ENCODE measurements at places on chromosomes 7 and 10. TPM values are rescaled to one million over a fixed set of nuclear protein-coding genes. Genes with fewer than 3 reads are reported as not detected.
A peak's percentile ranks its signal among the peaks of the same experiment; 100 is the strongest.

SFTPA2 gene
- total RNA-seq: not detected

SLC29A4 gene
- 4.4 TPM for total RNA-seq

IDI2 gene
- total RNA-seq: not detected

GALNT17 gene
- 0.03 TPM for total RNA-seq

JAKMIP3 gene
- 0.99 TPM for total RNA-seq

OPN1SW gene
- not detected for total RNA-seq

SPAM1 gene
- not detected for total RNA-seq

RAMP3 gene
- not detected for total RNA-seq

GRCh38 chr7:151423936-151424335 is 14.1 kb upstream of the WDR86 start:
- DNase-seq: no peak

- no peak for DNase-seq
Measured at GRCh38 chr7:3239291-3239691, 61.8 kb upstream of the SDK1 start.

DNA sequence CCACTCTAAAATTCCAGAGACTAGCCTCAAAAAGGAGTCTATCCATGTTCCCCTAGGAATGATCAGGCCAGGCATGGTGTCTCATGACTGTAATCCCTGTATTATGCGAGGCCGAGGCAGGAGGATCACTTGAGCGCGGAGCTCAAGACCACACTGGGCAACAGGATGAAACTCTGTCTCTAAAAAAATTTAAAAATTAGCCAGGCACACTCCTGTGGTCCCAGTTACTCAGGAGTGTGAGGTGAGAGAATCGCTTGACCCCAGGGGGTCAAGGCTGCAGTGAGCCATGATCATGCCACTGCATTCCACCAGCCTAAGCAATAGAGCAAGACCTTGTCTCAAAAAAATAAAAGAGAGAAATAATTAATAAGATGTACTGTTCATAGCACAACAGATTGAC is 256.8 kb downstream of the KCND2 start:
- DNase-seq: no peak

- peak; percentile 12 for DNase-seq
Measured at GRCh38 chr7:47493976-47494911, 87.7 kb downstream of the TNS3 start.

DNA sequence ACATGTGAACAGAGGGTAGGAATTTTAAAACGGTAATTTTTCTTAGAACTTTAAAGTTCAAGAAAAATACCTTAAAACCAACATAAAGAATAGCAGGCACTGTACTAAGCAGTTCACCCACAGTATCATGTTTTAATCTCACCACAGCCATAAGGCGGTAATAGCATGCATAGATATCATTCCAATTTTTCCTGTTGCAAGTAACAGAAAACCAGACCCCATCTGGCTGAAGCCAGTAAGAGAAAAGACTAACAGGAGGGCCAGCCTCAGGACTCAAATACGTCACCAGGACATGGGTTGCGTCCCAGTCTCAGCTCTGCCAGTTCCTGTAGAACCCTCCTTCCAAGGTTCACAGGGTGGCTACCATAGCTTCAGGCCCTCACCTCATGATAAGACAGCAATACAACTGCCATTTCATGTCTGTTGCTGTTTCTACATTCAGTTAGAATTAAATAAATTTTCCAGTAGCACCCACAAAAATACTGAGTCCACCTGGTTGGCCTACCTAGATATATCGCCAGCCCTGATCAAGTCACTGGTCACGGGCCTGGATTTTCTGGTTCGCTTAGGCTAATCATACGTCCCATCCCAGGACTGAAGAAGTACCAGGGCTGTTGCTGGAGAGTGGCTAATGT is 2.0 kb upstream of the RNF32 start:
- no peak for DNase-seq

GRCh38 chr7:51456431-51457060 is 139.9 kb upstream of the COBL start:
- no peak for DNase-seq

DNA sequence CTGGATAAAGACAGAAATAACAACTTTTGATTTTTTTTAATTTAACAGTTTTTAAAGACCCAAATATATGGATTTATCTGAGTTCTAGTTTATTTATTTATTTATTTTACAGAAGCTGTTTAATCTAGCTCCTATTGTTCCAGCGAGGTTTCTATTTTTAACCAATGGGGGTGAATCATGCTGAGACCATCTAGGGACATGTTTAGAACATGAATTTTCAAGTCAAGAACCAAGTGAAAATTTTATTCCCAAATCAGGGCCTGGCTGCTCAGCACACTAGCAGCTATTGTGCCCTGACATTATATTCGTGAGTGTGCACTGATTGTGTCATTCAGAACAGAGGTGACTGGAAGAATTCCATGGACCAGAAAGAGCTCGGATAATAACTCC is 24.6 kb upstream of the MPP7 start:
- no peak for DNase-seq

DNA sequence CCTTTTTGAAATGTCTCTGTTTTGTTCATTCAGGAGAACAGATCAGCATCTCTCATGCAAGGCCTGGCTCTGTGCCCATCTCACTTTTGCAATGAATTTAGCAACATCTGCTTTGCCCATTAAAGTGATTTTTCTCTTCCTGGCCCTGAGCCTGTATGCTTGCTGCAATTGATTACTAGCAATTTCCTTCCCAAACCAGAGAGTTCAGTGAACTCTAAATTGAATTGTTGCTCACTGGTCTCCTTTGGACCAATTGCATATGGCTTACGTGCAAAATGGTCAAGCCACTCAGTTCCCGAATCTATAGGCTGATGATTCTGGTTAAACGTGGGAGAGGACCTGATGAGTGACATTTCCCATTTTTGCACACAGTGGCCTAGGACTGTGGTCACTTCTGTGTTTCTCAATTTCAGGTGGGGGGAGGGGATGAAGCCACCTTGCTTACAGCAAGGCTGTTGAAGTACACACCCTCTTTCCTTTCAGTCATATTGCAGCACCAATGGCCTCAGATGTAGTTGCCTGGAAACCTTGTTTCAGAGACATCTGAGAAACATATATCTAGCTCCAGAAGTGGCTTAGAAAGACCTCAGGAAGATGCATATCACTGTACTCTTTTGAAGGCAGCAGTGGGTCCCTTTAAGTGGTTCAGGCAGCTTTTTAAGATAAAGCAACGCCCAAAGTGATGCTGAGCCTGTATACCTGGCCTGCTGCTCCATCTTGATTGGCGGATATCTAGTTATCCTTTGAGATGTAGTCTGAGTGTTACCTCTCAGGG is 201.4 kb downstream of the PTEN start:
- peak; percentile 20 for DNase-seq

GRCh38 chr7:122791959-122792545 is 89.3 kb upstream of the RNF148 start:
- no peak for DNase-seq

GRCh38 chr7:120181499-120181898 is 91.5 kb upstream of the KCND2 start:
- no peak for DNase-seq

- DNase-seq: no peak
Measured at GRCh38 chr10:7512487-7512886, 101.7 kb upstream of the SFMBT2 start.

DNA sequence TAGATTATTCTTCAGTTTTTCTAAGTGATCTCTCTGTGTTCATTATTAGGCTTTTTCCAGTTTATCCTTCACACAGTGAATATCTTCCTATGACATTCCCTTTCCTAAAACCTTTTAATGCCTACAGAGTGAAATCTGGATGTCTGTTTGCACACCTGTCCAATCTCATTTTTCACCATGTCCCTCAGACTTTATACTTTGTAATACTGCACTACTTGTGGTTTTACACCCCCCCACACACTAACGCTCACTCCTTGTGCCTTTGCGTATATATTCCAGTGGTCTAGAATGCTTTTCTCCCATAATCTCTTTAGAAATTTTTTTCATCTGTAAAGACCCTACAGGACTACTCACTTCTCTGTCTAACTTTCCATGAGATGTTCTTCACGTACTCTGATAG is 98.2 kb downstream of the EXOC6 start:
- no peak for DNase-seq

DNA sequence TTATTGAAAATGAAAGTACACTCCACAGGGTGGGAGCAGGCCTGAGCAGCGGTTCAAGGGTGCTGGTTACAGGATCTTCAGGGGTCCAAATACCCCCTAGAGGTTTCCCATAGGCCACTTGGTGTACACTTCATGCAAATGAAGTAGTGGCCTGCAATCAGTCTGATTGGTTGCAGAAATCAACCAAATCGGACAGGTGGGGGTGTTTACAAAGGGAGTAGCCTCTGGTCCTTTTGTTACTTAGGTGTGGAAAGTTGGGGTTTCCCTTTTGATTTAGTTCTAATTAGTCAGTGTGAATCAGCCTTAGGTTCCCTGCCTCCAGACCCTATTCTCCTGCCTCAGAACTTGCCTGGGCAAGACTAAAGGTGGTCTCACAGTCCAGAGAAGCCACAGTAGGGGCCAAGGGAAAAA is 49.6 kb downstream of the SYPL1 start:
- DNase-seq: no peak

DNA sequence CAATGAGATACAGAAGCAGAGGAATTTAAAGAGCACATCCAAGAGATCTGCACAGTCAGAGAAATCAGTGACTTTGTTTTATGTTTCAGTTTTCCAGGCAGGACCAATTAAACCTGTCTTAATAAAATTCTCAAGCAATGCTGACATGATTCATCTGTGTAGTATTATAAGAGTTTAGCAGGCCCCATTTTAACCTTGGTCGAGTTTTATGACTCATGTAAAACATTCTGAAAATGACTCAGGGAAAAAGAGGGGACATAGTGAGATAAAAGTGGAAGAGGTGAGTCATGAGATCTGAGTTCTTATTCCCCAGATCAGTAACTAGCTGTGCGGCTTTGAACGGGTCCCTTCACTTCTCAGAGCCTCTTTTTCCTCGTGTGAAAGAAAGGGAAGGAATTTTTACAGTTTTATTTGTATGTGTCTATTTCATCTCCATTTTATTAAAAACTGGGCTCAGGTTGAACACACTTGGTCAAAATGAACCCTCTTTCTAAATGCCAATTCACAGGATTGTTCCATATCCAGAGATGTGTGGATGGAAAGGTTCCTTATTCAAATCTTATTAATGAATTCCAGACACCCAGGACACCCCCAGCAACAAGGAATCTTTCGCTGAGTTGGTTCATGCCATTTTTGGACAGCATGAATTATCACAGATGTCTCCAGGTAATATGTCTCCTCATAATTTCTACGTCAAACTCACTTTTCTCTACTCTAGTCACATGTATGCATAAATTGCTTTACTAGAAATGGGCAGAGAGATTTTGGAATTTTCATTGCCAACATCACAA is 143.2 kb downstream of the JAZF1 start:
- DNase-seq: peak; percentile 38

GRCh38 chr7:74462707-74463100 is 9.0 kb downstream of the GTF2IRD1 start:
- DNase-seq: no peak

- DNase-seq: no peak
Measured at GRCh38 chr10:91034042-91034441, 113.2 kb upstream of the ANKRD1 start.

DNA sequence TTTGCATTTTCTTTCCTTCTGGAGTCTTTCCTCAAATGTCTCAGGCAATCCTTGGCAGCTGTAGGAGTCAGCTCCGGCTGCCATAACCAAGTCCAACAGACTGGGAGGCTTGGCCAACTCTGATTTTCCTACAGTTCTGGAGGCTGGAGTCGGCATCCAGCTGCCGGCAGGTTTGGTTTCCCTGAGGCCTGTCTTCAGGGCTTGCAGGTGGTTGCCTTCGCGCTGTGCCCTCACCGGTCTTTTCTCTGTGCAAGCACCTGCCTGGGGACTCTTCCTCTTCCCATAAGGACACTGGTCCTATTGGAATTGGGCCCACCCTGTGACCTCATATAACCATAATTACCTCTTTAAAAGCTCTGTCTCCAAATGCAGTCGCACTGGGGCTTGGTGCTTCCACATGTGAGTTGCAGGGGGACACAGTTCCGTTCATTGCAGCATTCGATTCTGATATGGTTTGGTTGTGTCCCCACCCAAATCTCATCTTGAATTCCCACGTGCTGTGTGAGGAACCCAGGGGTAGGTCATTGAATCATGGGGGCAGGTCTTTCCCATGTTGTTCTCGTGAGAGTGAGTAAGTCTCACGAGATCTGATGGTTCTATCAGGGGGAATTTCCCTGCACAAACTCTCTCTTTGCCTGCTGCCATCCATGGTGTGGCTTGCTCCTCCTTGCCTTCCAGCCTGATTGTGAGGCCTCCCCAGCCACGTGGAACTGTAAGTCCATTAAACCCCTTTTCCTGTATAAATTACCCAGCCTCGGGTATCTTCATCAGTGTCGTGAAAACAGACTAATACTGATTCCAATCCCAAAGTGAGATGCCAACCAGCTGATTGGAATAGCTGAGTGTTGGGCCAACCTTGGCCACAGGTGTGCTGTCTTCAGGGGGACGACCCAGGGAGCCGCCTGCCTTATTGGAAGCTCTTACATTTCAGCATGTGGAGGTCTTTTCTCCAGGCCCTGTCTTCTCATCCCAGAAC is 7.9 kb downstream of the GALNTL5 start:
- DNase-seq: no peak

DNA sequence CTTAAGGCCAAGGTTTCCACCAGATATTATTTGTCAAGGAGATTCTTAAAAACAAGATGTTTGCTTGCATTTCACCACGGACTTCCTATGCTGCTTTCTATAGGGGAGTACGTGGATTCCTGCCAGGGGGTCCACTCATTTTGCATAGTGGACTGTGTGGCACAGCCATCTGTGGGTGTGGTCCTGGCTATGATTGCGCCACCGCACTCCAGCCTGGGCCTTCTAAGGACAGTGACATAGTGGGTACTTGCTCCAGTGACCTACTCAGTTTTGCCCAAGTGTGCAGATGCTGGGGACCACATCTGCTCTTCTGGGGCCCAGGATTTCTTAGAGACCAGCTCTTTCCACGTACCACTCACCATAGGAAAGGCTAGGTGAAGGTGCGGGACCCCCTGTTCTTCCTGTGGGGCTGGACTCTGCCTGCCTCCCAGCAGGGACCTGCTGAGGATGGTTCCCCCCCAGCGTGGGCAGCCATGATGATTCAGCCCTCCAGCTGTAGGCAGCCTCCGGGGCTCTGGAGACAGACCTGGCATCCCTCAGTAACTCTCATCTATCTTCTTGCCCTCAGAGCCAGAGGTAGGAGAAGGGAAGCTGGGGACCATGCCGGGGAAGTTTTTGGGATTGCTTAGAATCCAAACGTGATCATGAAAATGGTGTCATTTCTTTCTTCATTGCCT is 42.9 kb downstream of the HK1 start:
- peak; percentile 48 for DNase-seq

DNA sequence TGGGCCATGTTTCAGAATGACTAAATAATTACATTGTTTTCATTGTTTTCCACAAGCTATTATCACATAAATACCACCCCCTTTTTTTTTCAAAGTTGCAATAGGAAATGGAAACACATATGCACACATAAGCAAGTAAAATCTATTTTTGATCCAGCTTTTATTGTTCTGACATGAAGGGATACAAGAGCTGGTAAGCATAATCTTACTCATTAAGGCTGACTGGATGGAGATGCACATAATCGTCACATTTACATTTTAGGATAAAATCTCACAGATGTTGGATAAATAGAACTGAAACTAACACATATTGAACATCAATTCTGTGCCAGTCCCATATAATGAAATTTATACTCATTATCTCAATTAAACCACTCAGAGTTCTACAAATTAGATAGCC is 84.5 kb upstream of the CHRM2 start:
- no peak for DNase-seq

GRCh38 chr7:73429215-73429614 is 4.4 kb upstream of the FZD9 start:
- no peak for DNase-seq

GRCh38 chr7:99478464-99479440 is 6.1 kb downstream of the ZNF789 start:
- no peak for DNase-seq

GRCh38 chr7:24869572-24869971 is 110.4 kb downstream of the OSBPL3 start:
- no peak for DNase-seq

All from MG63 (cell line).